Nucleus accumbens (tissue), 56 donors: ENCODE measurements at places on chromosomes 1 and 21.

DNA sequence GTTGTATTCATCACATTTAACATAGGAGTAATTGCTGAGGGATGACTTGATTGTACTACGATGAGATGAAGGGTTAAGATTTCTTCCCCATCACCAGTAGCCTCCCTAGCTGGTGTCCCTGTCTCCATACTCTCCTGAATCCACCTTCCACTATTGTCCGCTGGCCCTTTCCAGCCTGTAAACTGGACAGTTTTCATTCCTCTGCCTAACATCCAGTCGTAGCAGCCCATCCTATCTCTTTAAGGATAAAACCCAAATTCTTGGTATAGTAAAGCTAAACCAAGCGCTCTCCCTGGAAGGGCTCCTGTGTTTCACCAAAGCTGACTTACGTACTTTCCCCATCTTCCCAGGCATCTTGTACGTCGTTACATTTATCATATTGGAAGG is 670 bp downstream of the COX20 start:
- no peak for DNase-seq

DNA sequence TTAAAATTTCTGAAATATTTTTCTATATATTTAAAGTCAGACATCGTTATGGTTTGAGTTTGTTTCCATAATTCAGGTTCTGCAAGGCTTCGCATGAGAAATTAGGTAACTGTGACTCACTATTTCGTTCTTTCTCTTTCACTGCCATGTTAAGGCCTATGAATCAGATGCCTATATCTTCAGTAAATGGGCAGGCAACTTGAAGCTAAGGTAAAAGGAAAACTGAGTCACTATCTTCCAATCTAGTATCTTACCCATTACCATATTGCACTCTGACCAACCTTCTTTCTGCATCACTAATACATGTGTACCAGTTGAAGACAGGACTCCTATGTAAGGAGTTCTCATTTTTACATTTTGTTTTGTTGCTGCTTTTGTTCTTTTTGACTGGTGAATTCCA is 37.8 kb downstream of the PYHIN1 start:
- no peak for DNase-seq

- DNase-seq: no peak
These were observed 11.4 kb downstream of the MROH7 start for GRCh38 chr1:54653036-54653435.

DNA sequence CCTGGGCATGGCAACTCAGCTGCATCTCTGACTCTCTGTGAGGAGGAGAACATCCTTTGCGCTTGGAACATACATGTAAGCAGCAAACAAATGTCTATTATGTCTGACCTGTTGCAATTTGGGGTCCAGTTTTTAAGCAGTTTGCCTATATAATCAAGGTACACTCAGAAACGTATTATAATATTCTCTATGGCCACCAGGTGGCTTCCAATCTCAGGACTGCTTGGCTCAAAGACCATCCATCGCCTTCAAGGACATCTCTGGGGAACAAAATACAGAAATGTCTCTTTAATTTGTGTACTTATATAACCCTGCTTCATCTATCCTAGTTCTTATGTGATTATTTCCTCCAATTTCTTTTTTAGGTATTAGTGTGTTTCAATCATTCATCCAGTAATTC is 227.2 kb downstream of the OLFM3 start:
- DNase-seq: no peak

- no peak for DNase-seq
These were observed 355.6 kb downstream of the PRDM2 start for GRCh38 chr1:14055442-14056223.

DNA sequence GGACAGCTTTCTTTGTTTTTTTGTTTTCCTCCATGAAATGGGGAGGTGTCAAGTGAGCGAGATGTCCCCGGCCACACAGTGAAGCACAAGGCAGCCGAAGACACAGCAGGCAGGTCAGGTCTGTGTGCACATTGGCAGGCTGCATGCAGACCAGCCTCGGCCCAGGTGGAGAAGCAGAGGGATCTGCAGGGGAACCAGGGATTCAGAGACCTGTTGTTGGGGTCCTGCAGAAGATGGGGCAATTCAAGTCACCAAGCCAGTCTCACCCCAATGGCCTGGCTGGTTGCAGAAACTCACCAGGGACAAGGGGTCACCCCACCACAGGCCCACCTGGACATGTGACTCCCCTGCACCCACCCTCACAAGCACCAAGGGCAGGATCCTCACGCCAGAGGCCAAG is 4.0 kb upstream of the ABCG1 start:
- no peak for DNase-seq

DNA sequence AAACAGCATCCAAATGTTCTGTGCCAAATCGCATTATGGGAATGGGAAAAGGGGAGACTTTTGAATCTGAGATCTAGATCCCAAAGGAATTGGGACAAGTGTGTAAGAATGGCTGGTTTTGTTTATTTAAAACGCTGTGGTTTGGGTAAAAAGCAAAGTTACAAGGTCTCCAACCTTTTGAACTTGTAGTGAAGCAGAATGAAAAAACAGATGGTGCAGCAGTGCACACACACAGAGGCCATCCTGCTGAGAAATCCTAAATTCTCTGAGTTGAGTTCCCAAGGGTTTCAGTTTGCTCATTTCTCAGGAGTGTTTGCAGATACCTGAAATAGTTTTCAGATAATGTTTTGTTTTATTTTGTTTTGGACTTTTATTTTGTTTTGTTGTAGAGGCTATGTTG is 80.2 kb upstream of the CD1D start:
- no peak for DNase-seq

GRCh38 chr1:108961198-108961597 is 2.1 kb downstream of the CLCC1 start:
- DNase-seq: no peak

- no peak for DNase-seq
These were observed 80.1 kb downstream of the UBIAD1 start for GRCh38 chr1:11352816-11353799.

- no peak for DNase-seq
These were observed 190.6 kb downstream of the KIF26B start for GRCh38 chr1:245345191-245345884.

DNA sequence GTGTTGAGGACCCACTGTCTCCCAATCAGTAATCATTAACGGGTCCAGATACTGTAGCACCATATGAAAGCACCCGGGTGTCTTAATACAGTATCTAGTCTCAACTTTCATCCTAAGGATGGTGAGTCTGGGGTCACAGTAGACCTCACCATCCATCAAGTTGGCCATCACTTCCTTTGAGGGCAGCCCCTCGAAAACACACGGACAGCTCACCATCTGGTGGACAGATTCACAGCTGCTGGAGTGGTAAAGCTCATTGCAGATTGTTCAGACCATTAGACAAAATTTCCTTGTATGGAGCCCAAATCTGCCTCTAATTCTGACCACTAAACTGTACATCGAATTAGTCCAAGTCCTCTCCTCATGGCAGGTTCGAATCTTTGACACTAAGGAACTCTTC is 123.1 kb downstream of the PGBD5 start:
- no peak for DNase-seq

- DNase-seq: no peak
These were observed 9.9 kb upstream of the MIIP start for GRCh38 chr1:12009318-12009947.

GRCh38 chr1:212512816-212513559 is 80.3 kb downstream of the NENF start:
- no peak for DNase-seq

GRCh38 chr1:69568421-69569174 is 876 bp downstream of the LRRC7 start:
- DNase-seq: peak; percentile 28

GRCh38 chr1:201636510-201636971 is 97.6 kb downstream of the NAV1 start:
- no peak for DNase-seq
